ENCODE measurements at places on chromosomes 4 and X.

DNA sequence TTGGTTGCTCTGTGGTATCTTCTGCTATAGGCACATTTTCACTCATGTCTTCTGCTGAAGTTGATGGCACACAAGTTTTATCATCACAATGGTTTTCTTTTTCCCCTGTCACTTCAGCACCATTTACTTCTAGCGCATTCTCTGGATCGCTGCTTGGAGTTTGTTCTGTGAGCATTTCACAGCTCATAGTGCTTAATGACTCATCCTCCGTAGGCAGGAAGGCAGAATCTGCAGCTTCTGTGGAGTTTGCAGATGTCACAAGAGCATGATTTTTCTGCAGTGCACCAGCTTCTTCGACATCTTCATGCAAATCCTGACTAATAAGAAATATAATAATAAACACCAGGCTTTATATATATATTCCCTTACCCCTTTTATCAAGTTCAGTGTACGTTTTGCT lies 83.6 kb downstream of the CHM start:
- DNase-seq: no peak

GRCh38 chrX:116009861-116010710 lies 160.5 kb upstream of the AGTR2 start:
- DNase-seq: no peak

DNA sequence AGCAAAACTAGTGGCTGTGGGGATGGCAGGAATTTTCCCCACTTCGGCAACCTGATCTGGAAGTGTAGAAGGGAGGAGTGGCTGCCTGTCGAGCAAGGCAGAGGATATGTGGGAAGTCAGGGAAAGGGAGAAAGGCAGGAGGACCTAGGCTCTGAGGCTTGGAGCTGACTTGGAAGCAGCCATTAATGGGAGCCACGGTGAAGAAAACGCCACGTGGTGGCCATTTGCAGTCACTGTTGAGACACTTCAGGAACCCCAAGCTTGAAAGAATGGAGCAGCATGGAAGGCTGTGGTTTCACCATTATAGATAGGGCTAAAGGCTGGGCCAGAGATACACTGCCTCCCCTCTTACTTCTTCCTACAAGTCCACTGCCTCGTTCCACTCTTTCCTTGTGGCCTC lies 41.8 kb upstream of the MAML3 start:
- DNase-seq: no peak

DNA sequence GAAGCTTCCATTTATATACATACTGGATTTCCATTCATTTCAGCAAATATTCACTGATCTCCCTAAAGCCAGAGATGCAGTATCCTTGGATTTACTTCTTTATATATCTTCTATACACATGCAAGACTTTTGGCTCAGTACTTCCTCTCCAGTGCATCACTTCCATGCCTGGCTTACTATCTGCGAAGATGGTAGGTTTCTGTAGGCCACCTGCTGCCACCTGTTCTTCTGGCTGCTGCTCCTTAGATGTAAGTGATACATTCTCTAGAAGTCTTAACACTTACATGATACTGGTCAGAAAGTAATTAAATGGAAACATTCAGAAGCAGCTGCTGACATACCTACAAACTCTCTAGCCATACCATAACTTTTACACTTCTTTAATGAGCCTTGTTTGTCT lies 48.9 kb downstream of the TBC1D9 start:
- no peak for DNase-seq

GRCh38 chrX:73447311-73447794 lies 500 bp downstream of the CDX4 start:
- DNase-seq: no peak

GRCh38 chr4:54898056-54898562 lies 227.3 kb downstream of the KDR start:
- DNase-seq: no peak
